ENCODE measurements at places on chromosomes 7 and 10.
A peak's percentile ranks its signal among the peaks of the same experiment; 100 is the strongest.

DNA sequence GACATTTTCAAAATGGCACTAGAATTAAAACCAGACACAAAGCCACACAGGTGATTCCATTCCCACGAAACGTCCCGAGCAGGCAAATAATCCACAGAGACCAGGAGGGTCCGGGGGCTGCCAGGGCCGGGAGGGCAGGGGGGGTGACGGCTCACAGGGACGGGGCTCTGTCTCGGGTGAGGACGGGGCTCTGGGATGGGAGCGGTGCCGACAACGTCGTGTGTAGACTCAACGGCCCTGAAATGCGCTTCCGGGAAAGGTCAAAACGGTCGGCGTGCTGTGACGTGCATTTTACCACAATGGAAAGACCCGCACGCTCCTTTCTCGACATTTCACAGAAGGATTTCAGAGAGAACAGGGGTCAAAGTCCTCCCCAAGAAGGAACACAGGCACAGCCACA, 63.3 kb upstream of the PDGFA start:
- no peak for DNase-seq

DNA sequence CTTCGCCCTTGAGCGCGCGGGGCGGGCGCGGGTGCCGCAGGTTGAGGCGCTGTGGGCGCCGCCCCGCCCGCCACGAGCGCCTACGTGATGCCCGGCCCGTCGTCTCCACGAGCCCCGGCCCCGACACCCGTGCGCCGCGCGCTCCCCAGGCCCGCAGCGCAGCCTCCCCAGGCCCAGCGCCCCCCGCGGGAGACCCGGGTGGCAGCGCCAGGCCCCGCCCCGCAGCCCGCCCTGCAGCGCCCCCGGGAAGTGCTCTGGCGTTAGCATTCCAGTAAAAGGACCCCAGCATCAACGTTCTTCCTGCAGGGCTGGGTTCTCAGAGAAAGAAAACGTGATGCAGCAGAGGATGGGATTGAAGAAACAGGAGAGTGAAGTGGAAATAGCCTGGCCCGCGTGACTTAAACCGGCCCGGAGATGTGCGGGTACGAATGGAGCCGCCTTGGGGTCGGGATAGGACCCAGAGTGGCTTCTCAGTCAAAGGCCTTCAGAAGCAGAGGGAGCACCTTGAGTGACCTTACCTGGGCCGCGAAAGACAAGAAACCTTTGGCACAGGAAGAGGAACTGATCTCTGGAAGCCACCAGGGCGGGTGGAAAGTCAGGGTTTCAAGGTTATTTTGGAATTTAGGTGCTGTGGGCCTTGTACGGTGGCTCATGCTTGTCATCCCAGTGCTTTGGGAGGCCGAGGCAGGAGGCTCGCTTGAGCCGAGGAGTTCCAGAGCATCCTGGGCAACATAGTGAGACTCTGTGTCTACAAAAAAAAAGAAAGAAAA, 1.8 kb downstream of the PFKP start:
- DNase-seq, result no peak

GRCh38 chr10:75935240-75935639, 503.8 kb downstream of the LRMDA start:
- DNase-seq, result no peak

DNA sequence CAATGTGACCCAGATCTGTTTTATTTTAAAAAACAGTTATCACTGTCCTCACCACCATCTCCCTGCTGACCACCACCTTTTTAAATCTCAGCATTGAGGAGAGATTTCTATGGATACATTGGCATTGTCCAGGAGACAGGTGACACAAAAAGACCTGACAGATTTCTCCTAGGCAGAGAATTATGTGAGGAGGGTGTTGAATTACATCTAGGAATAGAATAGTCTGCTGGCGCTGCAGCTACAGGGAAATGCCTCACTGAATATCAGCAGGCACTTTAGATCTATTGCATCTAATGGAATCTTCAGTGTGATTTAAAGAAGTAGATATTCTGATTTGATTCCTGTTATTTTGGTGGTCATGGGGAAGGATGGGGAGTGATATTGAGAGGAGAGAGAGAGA, 593.5 kb downstream of the NRG3 start:
- no peak for DNase-seq

- no peak for DNase-seq
These were observed 2.8 kb downstream of the STK32C start for GRCh38 chr10:132304756-132305509.

DNA sequence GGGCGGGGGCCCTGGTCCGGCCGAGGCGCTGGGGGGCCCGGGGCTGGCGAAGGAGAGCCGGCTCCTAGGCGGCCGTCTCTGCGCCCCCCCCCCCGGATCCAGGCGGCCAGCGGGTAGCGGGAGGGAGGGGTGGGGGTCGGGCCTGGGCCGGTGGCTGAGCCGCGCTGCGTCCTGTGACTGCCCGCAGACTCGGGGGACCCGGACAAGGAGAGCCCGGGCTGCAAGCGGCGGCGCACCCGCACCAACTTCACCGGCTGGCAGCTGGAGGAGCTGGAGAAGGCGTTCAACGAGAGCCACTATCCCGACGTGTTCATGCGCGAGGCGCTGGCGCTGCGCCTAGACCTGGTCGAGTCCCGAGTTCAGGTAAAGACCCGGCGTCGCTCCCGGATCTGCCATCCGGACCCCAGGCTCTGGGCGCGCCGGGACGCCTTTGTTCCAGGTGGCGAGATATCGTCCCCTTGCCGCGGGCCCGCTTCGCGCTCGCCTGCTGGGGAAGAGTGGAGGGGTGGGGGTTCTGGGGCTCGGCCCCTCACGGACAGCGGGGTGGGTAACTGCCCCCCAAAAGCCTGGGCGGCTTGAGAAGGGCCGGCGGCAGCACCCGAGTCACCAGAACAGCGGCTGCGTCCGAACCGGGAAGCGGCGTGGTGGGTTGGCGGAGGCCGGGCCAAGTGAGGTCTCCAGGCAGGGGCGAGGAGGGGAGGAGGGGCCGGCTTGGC, 819 bp downstream of the UNCX start:
- DNase-seq, result no peak

DNA sequence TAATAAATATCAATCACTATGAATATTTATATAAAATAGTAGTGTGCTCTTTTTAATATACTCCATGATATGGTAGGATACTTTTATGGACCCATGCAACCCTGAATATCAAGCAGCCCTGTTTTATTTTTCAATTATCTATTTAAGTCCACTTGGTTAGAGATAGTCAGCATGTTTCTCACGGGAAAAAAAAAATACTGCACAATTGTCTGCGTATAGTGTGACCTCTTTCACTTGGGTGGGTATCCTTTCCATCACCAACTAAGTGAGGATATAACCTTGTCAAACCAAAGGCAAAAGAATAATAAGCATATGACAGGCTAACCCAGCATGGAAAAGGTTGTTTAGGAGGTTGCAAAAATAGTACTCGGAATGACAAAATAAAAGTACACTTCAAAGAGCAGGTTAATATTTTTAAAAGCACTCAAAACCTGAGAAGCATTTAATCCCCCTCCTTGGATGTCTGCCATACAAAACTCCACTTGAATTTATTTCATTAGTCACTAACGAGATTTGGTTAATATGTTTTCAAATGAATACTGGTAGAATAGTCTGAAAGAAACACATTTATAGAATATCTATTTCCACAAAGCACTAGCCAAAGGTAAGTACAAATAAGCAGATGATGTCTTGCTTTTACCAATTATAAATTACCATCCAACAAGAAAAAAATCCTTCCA, 76.5 kb downstream of the IMMP2L start:
- DNase-seq, result no peak

DNA sequence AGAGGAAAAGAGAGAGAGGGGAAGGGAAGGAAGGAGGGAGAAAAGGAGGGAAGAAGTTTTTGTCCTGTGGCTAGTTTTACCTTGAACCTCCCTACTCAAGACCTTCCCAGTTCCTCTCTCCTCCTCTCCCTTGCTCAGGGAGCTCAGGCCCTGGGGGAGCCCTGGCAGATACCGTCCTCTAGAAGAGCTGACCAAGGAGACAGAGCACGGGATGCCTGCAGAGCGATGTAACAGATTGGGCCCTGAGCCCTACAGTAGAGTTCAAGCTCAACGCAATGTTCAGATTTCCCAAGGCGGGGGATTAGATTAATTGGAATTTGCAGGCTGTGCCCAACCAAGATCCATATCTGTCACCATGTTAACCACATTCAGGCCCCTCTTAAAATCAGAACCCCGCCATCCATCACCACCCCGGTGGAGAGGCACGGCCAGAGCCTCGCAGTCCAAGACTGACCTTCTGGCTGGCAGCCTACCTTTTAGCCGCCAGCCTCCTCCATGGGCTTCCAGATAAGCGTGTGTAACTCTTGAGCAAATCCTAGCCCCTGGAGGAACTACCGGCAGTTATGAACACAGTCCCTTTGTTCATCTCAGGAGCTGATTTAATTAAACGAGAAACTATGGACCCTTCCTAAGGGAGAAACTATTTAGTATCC, 70.6 kb downstream of the KCNMA1 start:
- no peak for DNase-seq

GRCh38 chr10:86164960-86165630, 201.5 kb downstream of the GRID1 start:
- no peak for DNase-seq

GRCh38 chr7:144842377-144842851, 6.6 kb upstream of the TPK1 start:
- peak; percentile 71 for DNase-seq

- DNase-seq, result no peak
These were observed 14.9 kb downstream of the MACROH2A2 start for GRCh38 chr10:70067586-70067985.

DNA sequence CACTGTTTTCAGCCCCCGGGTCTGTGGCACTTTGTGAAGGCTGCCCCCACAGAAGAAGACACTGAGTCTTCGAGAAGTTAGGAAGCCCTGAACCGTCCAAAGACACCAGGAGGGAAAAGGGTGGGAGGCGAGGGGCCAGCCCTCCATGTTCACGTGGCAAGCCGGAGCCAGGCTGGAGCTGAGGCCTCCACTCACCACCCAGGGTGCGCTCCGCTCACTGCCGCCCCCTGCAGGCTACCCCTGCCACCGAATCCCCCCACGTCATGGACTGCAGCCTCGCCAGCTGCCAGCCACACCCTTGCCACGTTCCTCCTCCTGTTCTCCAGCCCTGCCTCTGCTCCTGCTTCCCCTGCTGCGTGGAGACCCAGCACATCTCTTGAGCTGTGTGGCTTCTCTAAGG, 59.0 kb upstream of the EN2 start:
- DNase-seq, result no peak

DNA sequence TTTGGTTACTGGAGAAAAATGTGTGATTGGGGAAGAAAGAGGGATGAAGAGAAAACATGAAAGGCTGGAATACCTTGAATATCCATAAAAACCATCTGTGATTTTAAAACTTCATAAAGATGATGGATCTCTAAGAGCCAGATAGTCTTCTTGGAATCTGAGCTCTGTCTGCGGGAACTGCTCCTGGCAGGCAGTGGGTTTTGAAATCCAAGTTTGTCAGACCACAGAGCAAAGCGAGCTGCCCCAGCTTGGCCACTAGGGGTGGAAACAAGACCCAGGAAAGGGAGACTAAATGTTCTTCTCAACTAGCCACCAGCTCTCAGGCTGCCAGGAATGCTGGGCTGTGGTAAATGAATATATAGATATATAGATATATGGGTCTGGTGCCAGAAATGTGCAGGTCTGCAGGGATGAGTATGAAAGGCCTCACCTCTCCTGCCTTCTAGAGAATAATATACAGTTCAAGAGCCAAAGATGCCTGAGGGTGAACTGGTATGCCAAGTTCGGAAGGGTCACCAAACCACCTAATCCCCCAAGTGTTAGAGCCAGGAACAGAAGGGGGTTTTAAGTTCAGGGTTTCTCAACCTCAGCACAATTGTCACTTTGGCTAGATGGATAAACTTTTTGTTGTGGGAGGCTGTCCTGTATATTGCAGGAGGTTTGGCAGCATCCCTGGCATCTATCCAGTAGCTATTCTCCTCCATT, 208.8 kb downstream of the KCNMA1 start:
- DNase-seq, result no peak

- DNase-seq, result no peak
These were observed 18.9 kb upstream of the OPN4 start for GRCh38 chr10:86635402-86635801.

- DNase-seq, result no peak
These were observed 76.9 kb downstream of the NRP1 start for GRCh38 chr10:33257439-33258080.

GRCh38 chr7:6172910-6173295, 99.5 kb downstream of the CYTH3 start:
- DNase-seq, result no peak

DNA sequence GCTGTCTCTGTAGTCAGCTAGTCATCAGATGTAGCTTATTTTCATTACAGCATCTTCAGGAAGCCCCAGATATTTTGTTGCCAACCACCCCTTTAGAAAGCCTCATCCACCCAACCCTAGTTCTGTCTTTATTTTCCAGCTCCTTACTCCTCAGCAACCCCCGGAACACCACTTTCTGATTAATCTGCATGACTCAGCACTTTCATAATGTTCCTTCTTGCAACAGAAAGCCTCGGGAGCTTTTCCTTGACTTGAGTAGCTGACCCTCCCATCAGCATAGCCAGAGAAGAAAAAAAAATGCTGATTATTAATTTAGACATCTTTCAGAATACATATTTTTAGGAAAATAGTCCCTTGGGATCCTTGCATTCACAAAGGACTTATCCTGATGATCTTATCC, 244.0 kb upstream of the CXCL12 start:
- DNase-seq, result no peak

- no peak for DNase-seq
These were observed 41.2 kb downstream of the CAMK2B start for GRCh38 chr7:44284216-44284615.

- DNase-seq, result no peak
These were observed 852.9 kb downstream of the SORCS1 start for GRCh38 chr10:106311590-106311989.

- DNase-seq, result no peak
These were observed 95.8 kb downstream of the WNT2 start for GRCh38 chr7:117227091-117227490.

DNA sequence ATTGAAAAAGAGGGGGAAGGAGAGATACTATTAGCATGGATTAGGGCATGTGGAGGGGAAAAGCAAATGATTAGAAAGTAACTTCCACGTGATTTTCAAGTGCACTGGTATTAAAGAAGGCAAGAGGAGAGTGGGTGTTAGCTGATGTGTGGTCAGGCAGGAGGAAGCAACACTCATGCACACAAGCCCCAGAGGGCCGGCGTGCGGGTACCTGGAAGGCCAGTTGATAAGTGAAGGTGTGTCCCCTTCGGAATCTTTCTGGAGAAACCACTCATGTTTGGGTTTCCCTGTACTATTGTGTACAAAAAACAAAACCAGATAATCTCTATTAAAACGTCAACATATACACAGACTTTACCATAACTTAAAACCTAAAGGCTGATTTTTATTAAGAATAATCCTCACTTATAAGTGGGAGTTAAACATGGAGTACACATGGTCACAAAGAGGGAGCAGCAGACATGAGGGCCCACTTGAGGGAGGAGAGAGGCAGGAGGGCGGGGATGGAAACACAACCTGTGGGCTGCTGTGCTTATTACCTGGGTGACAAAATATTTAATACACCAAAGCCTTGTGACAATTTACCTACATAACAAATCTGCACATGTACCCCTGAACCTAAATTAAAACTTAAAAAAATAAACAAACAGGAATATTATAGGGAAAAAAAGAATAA, 98.9 kb downstream of the SVIL start:
- no peak for DNase-seq

- no peak for DNase-seq
These were observed 115.3 kb upstream of the FAM171A1 start for GRCh38 chr10:15486404-15486803.
